ENCODE measurements at places on chromosomes 12 and 14.

DNA sequence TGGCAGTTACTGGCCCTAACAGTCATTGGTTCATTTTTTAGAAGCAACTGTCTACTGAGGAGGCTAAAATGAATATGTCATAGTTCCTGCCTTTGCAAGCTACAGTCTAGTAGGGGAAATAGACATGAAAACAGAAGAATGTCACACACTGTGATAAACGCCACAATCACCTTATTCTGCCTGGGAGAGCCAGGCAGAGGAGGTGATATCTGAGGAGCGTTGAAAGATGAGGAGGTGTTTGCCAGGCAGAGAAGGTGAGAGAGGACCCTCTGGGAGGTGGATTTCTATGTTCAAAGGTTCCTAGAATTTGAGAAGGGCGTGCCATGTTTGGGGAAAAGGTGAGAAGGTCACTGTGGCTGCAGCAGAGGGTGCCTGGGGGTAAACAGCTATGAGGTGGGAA, 185.7 kb downstream of the PAX9 start:
- no peak for DNase-seq

GRCh38 chr12:127425474-127425873, 841.5 kb upstream of the TMEM132C start:
- DNase-seq = no peak

GRCh38 chr12:2895511-2895910, 4.8 kb downstream of the TULP3 start:
- DNase-seq = peak; percentile 57

- no peak for DNase-seq
Observed at GRCh38 chr14:85399186-85399585, 130.8 kb upstream of the FLRT2 start.

- DNase-seq = no peak
Observed at GRCh38 chr12:112160611-112161010, 35.3 kb downstream of the TRAFD1 start.

All from ELR (cell line).